ENCODE measurements at places on chromosomes 6 and 20. TPM values are rescaled to one million over a fixed set of nuclear protein-coding genes. Genes with fewer than 3 reads are reported as not detected.
A peak's percentile ranks its signal among the peaks of the same experiment; 100 is the strongest.

Gene XKR7
- not detected for polyA plus RNA-seq

DNA sequence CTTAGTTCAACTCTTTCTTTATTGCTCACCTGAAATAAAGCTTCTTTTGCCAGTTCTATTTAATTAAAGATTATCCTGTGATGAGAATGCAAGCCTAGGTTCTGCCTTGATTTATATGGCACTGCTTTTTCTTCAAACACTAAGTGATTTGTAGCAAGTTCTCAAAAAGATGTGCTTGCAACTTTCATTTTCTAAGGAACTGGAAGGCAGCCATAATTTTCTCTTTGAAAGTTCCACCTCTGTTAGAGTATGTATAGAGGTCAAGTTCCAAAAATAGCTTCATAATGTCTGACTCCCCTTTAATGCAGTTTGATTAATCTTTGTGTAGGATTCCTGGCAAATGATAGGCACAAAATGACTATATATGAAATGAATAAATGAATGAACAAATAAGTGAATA lies 528.3 kb upstream of the FLRT3 start:
- no peak for DNase-seq

DNA sequence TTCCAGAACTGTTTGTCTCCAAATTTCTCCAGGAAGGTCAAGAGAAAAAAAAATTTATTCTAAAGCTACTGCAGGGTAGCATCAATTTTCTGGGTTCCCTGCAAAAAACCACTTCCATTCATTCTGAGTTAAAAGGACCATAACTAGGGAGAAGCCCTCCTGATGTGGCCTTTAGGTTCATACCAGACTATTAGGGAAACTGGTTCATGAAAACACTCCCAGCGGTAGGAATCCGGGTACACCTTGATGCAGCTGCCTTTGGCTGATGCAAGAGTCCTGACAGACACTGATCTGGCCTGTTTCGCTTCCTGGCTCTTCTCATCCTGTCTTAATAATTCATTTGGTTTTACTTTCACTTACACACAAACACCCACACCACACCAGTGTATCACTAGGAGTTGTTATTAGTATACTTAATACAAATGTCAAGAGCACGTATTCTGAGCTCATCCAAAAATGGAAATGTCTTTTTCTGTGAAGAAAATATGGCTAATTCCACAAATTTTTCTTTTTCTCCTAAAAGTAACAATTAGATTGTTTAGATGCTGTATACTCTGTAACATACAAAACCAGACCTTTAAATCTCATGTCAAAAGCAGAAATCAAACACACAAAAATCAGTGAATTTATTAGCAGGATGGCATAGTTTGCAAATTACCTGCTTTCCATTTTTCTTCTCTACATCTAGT lies 38.4 kb upstream of the ARHGAP18 start:
- DNase-seq: no peak

DNA sequence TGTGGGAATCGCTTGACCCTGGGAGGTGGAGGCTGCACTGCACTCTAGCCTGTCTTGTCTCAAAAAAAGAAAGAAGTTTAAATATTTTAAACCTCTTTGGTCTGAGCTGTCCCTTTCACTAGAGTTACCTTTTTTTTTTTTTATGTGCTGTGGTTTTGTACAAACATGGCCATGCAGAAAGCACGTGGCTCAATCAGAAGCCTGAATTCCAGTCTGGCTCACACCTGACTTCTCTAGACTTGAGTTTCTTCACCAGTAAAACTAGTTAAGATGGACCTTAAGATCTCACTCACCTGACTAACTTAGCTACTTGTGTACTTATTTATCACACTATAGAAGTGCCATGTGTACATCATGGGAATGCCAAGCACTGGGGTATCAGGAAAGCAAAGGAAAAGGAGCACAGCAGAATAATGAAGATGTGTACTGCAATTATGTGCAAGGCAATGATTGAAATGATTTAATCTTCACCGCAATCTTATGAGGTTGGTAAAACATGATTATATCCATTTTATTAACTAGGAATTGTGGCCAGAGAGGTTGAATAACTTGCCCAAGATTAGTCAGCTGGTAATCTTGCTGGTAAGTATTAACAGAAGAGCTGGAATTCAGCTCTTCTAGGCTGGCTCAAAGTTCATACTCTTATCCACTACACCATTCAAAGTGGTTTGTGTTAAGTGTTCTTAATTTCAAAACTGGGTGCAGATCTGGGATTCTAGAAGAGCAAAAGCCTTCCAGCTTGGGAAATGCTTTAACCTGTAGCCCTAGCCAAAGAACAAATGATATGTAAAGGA lies 10.7 kb downstream of the HMGN3 start:
- no peak for DNase-seq

Gene CNR1
- polyA plus RNA-seq: 0.79 TPM

DNA sequence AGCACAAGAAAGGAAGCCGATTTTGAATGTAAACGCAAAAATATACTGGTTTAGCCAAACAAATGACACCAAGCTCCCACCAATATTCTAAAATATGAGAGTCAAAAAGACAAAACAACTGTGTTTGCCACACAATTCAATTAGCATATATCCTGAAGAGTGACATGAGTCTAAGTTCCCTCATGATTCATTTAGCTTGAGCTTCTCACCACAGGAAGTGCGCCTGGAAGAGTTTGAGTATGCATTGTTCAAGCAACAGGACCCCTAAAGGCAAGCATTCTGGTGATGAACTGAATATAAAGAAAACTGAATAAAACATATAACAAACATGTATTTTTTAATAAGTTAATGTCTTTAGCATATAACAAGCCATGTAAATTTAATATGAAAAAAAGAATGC lies 115.2 kb upstream of the RUNX2 start:
- DNase-seq: no peak

Gene MARCKS
- 26.3 TPM for polyA plus RNA-seq

DNA sequence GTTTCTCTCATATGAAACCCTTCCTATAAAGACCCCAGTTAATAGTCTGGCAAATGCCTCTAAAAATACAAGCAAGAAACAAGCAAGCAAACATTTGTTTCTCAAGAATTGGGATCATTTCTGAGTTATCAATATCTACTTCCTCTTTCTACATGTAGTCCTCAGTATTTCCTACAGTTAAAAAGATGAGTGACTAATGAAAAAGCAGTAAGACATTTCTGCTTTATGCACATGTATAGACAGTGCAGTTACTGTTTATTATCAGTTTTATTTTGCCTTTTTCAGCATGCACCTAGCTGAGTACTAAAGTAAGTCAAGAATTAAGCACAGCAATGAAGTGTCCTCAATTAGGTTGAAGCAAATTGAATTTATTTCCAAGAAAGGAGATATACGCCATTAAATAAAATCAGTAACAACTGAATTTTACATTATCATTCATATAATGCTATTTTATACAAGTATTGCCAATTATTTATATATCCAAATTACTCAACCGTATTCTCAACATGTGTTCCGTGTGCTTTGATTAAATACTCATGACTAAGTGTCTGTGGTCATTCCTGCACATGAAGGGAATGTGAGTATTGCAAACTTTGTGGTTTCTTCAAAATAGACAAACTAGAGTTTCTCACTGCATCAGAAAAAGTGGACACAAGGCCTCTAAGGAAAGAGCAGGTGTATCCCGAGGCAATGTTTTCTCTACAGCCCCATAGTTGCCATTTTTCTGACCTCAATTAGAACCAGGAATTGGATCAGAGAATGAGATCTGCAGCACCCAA lies 159.3 kb upstream of the MARCKS start:
- no peak for DNase-seq

DNA sequence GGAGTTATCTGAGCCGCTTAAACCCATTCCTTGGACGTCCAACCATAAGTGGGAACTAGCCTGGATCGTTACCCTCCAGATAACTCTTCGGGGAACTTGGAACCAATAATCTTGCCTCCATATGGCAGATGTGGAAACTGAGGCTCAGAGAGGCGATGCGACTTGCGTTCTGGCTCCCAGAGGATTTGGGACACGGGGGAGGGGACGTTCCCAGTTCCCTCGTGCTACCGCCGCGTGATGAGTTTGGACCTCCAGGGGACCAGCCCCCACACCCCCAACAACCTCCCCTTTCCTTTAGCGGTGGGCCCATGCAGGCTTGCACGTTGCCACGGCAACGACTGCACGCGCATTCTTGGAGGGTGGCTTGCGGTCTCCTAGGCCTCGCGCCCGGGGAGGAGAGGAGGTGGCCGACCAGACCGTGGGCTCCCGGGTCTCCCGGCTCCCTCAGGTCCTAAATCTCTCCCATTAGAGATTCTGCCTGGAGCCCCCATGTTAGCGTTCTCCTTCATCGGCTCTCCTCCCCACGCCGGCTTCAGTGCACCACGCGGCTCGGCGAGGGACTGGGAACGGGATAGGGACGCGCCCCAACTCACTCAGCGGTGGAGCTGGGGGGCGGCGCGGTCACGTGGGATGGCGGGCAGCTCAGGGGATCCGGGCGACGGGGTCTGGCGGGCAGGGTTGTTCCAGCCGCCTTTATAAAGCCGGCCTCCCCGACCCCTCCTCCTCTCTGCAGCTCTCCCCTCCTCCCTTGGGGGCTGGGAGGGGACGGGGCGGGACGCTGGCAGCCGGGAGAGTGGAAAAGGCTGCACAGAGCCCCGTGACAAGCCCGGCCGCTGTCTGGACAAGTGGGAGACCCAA lies at the start of gene PLTP:
Gene PLTP, minus strand, starts transcription at position 670 of the 858 bp plus-strand sequence. CDS start 703 bp downstream, outside the sequence.
- no peak for DNase-seq

DNA sequence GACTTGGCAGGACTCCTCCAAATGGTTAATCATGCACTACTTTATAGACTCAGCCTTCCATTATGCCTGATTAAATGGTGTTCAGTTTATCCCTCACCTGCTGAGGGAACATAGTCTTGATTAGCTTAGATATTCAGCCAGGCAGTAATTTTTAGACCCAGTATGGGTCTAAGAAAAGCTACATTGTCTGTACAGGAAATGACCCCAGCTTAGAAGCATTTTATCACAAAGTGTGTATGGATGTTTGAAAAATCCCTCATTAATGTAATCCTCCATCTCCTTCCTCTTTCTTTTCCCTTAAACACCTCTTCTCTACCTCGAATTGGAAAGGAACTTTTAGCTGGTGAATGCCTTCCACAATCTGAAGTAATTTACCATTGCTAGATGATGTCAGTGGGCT lies 252.2 kb upstream of the BMP2 start:
- DNase-seq: no peak

- peak; percentile 49 for DNase-seq
These were observed 32.5 kb downstream of the MUC22 start for GRCh38 chr6:31042806-31043205.

DNA sequence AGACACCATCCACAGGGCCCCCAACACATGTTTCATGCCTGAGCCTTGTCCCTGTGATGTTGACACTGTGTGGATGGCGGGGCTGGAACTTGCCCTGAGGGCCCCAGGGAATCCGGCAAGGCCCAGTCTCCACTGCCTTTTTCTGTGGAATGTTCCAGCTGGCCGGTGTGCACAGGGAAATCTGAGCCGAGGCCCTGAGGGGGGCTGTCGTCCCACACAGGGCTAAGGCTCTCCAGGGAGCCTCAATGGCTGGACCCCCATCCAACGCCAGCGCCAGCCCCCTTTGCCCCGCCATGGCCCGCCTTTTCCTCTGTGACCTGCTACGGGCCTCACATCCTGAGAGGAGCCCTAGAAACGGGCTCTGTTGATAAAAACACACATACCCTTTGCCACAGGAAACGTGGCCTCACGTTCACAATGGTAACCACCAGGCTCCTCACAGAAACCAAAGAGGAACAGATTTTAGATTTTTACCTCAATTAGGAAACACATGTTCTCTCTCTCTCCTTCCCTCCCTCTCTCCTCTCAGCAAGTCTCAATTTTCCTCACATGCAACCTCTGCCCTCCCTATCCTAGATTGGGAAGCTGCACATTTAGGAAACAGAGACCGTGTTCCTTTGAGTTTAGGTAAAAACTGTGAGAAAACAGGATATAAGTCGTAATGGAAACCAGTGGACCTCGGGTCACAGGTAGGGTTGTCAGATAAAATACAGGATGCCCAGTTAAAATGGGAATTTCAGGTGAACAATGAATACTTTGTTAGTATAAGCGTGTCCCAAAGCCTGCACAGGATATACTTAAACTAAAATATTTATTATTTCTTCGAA lies 13.7 kb upstream of the ZNF831 start:
- DNase-seq: no peak

Gene ADGRB3
- not detected for polyA plus RNA-seq

- no peak for DNase-seq
These were observed 295.8 kb downstream of the NRN1 start for GRCh38 chr6:5710936-5711335.

DNA sequence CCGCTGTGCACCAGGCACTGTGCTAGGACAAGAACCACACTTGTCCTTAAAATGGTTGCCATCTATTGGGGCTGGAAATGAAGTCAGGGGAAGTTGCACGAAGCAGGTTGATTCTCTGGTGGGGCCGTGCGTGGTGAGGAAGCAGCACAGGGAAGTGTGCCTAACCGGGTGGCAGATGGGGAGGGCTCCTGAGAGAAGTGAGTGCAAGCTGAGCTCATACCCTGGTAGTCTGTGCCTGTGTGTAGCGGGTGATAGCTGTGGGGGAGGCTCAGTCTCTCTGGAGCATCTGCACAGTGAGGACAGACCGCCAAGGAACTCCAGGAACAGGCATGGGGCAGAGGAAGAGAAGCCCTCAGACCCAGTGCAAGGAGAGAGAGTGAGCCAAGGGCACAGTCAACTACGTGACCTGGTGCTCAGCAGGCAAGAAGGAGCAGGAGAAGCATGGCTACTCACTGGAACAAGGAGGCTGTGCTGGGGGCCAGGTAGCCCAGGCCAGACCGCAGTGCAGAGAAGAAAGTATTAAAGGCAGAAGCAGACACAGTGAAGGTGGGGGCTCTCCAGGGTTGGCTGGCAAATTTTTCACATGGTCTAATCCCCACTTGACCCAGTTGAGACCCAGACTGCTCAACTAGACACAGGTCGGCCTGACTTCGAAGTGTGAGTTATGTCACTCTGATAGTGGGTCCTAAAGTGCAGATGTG lies 155.0 kb downstream of the CDH26 start:
- no peak for DNase-seq

- DNase-seq: no peak
These were observed 172.2 kb upstream of the THBS2 start for GRCh38 chr6:169425628-169426370.

DNA sequence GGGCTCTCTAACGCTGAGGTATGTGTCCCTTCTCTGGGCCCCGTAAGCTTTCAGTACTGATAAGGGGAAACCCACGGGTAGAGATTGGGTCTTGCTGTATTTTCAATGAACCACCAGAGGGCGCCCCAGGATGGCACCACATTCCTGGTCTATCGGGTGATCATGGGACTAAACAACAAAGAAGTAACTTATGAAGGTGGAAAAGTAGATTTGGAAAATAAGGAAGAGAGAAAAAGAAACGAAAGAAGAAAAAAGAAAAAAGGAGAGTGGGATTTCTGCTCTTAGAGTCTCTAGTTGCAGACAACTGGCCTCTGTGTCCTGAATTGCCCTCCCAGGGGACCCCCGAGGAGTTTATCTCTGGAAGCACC lies 93.8 kb downstream of the GMPR start:
- peak; percentile 69 for DNase-seq

DNA sequence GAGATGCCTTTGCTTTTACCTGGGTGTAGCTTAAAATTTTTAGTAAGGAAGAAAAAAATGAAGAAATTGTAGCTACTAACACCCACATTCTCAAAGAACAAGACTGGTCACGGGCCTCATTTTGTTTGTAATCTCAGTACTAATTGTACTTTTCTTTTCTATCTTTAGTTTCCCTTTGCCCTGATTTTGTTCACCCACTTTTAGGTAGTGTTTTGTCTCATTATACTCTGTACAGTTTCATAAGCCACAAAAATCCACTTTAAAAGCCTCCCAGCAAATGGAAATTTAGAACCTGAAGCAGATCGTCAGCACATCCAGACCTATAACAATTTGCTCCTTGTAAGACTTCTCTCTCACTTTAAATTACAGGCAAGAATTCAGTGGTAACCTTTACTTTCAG lies 43.3 kb downstream of the TP53INP2 start:
- DNase-seq: no peak

Gene DEFB132
- not detected for polyA plus RNA-seq

GRCh38 chr6:11341867-11342266 lies 109.4 kb upstream of the NEDD9 start:
- no peak for DNase-seq

Gene STK38
- polyA plus RNA-seq: 31.0 TPM

All from A549 (cell line).